ENCODE measurements at places on chromosomes 13 and 19.
A peak's percentile ranks its signal among the peaks of the same experiment; 100 is the strongest.

DNA sequence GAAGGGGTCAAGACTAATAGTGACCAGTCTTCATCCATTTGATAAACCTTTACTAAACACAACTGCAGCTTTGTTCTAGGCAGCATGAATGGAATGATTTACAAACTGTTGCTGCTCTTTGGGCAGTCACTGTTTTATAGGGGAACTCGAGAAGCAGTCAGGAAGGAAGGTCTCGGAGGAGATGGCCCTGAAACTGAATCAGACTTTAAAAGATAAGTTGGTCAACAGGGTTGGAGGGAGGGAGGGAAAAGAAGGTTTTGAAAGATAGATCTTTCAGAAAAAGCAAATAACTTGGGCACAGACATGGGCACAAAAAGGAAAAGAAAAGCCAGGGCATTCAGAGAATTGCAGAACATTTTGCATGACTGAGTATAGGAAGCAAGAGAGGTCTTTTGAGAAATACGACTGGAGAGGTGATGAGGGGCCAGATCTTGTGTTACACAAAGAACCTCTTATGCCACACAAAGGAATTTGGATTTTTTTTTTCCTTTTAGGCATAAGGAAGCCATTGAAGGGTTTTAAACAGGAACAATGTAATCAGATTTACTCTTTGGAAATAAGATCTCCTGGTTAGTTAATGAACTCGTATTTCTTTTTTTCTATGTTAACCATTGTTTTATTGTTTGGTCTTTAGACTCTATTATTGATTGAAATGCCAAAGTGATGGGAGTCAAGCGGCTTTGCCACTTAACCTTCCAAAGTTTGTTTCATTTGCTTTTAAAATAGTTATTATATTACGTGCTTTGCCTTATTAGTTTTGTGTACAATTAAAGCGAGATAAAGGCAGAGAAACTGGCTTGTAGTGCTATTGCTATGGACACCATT is 37.5 kb upstream of the SACS start:
- peaks cover 3% of the 10 kb centered on the region for H3K4me1 ChIP-seq
- H3K36me3 ChIP-seq, result no peaks in the 10 kb centered on the region
- DNase-seq, result no peak
- H3K27me3 ChIP-seq, result no peaks in the 10 kb centered on the region
- H3K4me3 ChIP-seq, result no peak overlapping the region

- H3K27ac ChIP-seq, result no peak overlapping the region
- no peaks in the 10 kb centered on the region for H3K27me3 ChIP-seq
- H3K4me1 ChIP-seq, result no peaks in the 10 kb centered on the region
- H3K4me3 ChIP-seq, result no peak overlapping the region
- DNase-seq, result no peak
These were observed 1180.1 kb upstream of the ATXN8OS start for GRCh38 chr13:68927387-68928026.

DNA sequence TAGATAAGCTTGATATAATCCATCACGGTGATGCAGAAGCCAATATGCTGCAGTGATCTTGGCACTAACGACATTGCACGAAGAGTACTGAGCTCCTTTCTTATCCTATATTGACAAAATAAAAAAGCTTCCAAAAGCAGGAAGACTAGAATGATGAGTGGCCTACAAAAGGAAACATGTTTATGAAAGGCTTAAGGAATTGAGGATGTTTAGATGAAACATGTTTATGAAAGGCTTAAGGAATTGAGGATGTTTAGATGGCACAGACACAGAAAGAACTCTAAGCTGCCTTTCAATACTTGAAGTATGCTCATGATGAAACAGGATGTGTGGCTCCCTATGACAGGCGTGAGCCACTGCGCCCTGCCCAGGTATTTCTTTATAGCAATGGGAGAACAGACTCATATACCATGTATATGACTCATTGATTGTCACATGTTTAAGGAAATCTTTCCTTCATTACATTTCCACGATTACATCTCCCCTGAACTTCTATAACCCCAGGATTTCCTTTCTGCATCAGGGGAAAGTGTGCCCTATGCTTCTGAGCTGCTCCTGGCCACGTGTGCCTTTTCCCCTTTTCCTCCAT is 690.8 kb upstream of the ARGLU1 start:
- H3K4me1 ChIP-seq, result no peaks in the 10 kb centered on the region
- no peaks in the 10 kb centered on the region for H3K27me3 ChIP-seq
- H3K4me3 ChIP-seq, result no peak overlapping the region

- H3K27ac ChIP-seq, result no peak overlapping the region
- no peak overlapping the region for H3K4me3 ChIP-seq
- no peaks in the 10 kb centered on the region for H3K27me3 ChIP-seq
- H3K4me1 ChIP-seq, result no peaks in the 10 kb centered on the region
- no peaks in the 10 kb centered on the region for H3K36me3 ChIP-seq
These were observed 3.0 kb upstream of the SLC6A16 start for GRCh38 chr19:49327878-49328544.

DNA sequence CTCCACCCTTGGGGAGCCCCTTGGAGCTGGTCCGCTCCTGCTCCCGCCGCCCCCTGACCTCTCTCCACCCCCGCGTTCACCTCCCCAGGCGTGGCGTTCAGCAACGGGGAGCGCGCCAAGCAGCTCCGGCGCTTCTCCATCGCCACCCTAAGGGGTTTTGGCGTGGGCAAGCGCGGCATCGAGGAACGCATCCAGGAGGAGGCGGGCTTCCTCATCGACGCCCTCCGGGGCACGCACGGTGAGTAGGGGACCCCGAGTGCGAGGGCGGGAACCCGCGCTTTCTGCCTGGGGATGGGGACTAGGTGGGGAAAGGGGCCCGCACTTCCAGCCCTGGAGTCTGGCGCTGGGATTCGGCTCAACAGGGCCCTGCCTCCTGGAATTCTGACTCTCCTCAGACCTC is 1.7 kb downstream of the CYP2A13 start:
- no peak overlapping the region for H3K27ac ChIP-seq
- no peaks in the 10 kb centered on the region for H3K4me1 ChIP-seq
- no peak for DNase-seq
- no peaks in the 10 kb centered on the region for H3K36me3 ChIP-seq
- no peak overlapping the region for H3K4me3 ChIP-seq
- H3K27me3 ChIP-seq, result peaks cover 3% of the 10 kb centered on the region

- H3K27ac ChIP-seq, result no peak overlapping the region
- no peaks in the 10 kb centered on the region for H3K27me3 ChIP-seq
- H3K36me3 ChIP-seq, result no peaks in the 10 kb centered on the region
- DNase-seq, result peak; percentile 74
- no peak overlapping the region for H3K4me3 ChIP-seq
These were observed 17.6 kb downstream of the LIG1 start for GRCh38 chr19:48152551-48152950.

DNA sequence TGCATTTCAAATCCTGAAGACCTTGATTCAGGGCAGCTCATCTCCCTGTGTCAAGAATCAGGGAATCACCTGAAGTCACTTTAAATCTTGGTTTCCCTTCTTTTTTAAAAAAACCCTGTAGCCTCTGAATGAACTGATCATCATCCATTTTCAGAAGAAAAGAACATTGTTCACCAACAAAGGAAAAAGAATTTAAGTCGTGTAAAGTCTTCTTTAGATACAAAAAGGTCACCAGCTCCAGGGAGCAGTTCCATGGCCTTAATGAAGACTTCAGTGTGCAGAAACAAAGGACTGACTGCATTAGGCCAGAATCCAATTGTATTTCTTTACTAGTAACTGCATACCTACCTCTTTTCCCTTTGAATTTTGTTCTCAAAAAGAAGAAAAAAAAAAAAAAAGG is 245.0 kb downstream of the ABCC4 start:
- H3K4me1 ChIP-seq, result no peaks in the 10 kb centered on the region
- no peaks in the 10 kb centered on the region for H3K36me3 ChIP-seq
- DNase-seq, result no peak
- no peak overlapping the region for H3K4me3 ChIP-seq
- H3K27ac ChIP-seq, result no peak overlapping the region

GRCh38 chr19:16467581-16467980 is 4.2 kb downstream of the EPS15L1 start:
- DNase-seq, result no peak
- no peak overlapping the region for H3K4me3 ChIP-seq
- no peak overlapping the region for H3K27ac ChIP-seq
- no peaks in the 10 kb centered on the region for H3K27me3 ChIP-seq

DNA sequence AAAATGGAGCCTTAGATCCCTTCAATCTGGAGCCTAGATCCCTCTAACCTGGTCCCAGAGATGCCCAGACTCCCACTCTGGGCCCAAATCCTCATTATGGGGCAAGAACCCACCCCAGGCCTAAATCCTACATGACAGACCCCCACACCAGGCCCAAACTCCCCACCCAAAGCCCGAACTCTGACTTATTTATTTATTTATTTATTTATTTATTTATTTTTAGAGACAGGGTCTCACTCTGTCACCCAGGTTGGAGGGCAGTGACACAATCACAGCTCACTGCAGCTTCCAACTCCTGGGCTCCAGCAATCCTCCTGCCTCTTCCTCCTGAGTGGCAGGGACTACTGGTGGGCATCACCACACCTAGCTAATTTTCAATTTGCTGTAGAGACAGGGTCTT is 12.0 kb downstream of the FBN3 start:
- no peaks in the 10 kb centered on the region for H3K36me3 ChIP-seq
- no peak overlapping the region for H3K27ac ChIP-seq
- H3K4me3 ChIP-seq, result no peak overlapping the region
- no peak for DNase-seq
- H3K27me3 ChIP-seq, result no peaks in the 10 kb centered on the region

DNA sequence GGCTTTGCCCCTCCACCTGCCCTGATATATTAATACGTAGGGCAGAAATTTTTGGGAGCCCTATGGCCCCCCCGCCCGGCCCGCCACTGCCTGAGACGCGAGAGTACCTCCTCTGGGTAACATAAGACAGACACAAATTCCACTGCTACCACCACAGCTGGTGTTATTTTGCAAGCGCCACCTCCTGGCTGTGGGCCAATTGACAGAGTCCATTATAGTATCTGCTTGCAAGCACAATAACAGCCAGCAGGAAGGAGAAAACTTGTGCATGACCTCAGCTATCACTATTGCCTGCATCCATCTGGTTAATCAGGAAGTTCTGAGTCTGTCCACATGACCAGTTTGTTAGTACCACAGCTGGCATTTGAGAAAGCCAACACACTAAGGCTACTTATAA is 25.3 kb upstream of the OR10H2 start:
- H3K4me3 ChIP-seq, result no peak overlapping the region
- peaks cover 4% of the 10 kb centered on the region for H3K4me1 ChIP-seq
- DNase-seq, result peak; percentile 84
- H3K27me3 ChIP-seq, result no peaks in the 10 kb centered on the region
- H3K36me3 ChIP-seq, result no peaks in the 10 kb centered on the region
- no peak overlapping the region for H3K27ac ChIP-seq

DNA sequence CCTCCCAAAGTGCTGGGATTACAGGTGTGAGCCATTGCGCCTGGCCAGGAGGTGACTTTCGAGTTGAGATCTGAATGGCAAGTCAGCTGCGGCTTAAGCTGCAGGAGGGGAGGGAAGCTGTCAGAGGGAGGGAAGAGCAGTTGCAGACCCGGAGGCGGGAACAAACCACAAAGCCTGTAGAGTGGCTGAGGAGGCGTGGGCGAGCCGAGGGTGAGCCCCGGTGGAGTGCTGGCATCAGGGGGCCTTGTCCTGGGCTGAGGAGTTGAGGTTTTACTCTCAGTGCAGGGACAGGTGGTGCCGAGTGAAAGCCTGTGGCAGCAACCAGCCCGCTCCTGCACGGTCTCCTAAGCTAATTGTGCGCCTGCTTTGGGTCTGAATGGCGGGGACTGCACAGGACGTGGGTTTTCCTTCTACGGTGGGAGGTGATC is 24.2 kb downstream of the PPP1R37 start:
- H3K4me1 ChIP-seq, result no peaks in the 10 kb centered on the region
- H3K4me3 ChIP-seq, result no peak overlapping the region
- peak; percentile 14 for DNase-seq
- H3K36me3 ChIP-seq, result no peaks in the 10 kb centered on the region
- H3K27ac ChIP-seq, result no peak overlapping the region

GRCh38 chr13:101382701-101383100 is 33.6 kb downstream of the NALCN start:
- no peaks in the 10 kb centered on the region for H3K27me3 ChIP-seq
- H3K4me1 ChIP-seq, result no peaks in the 10 kb centered on the region
- no peak overlapping the region for H3K4me3 ChIP-seq
- H3K27ac ChIP-seq, result no peak overlapping the region
- no peak for DNase-seq

DNA sequence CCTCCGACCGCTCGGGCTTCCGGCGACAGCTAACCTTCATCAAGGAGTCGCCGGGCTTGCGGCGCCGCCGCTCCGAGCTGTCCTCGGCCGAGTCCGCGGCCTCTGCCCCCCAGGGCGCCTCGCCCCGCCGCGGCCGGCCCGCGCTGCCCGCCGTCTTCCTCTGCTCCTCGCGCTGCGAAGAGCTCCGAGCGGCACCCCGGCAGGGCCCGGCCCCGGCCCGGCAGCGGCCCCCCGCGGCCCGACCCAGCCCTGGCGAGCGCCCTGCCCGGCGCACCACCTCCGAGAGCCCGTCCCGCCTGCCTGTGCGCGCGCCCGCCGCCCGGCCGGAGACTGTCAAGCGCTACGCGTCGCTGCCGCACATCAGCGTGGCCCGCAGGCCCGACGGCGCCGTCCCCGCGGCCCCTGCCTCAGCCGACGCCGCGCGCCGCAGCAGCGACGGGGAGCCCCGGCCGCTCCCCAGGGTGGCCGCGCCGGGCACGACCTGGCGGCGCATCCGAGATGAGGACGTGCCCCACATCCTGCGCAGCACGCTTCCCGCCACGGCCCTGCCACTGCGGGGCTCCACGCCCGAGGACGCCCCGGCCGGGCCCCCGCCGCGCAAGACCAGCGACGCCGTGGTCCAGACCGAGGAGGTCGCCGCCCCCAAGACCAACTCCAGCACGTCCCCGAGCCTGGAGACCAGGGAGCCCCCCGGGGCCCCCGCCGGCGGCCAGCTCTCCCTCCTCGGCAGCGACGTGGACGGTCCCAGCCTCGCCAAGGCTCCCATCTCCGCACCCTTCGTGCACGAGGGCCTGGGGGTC is 9.6 kb downstream of the C19orf25 start:
- no peaks in the 10 kb centered on the region for H3K36me3 ChIP-seq
- H3K27ac ChIP-seq, result no peak overlapping the region
- H3K4me1 ChIP-seq, result peaks cover 4% of the 10 kb centered on the region
- peaks cover 23% of the 10 kb centered on the region for H3K27me3 ChIP-seq
- no peak overlapping the region for H3K4me3 ChIP-seq

GRCh38 chr19:39677961-39678889 is 22.5 kb downstream of the LGALS16 start:
- peaks cover 4% of the 10 kb centered on the region for H3K4me1 ChIP-seq
- H3K27ac ChIP-seq, result no peak overlapping the region
- no peaks in the 10 kb centered on the region for H3K27me3 ChIP-seq
- H3K36me3 ChIP-seq, result no peaks in the 10 kb centered on the region

DNA sequence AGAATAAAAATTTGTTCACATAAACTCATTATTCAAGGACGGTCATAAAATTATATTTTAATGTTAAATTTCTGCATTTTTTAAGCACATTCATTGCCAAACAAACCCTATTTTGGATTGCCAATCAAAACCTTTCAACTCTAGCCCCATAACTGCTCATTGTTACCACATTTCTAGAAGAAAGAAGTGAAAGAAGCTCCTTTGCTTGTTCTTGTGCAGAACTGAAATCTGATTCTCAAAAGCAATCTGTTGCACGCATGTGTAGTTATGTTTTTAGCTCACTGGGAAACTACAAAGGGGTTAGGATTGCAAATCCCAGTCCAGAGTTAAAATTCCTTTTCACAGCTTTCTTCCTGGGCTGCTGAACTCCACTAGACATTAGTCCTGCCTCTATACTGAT is 109.5 kb upstream of the MIR17HG start:
- no peak for DNase-seq
- H3K27me3 ChIP-seq, result no peaks in the 10 kb centered on the region
- H3K36me3 ChIP-seq, result no peaks in the 10 kb centered on the region
- no peak overlapping the region for H3K4me3 ChIP-seq
- no peak overlapping the region for H3K27ac ChIP-seq

- no peaks in the 10 kb centered on the region for H3K27me3 ChIP-seq
- H3K4me3 ChIP-seq, result no peak overlapping the region
- H3K27ac ChIP-seq, result peak overlapping the region; percentile 93
- H3K4me1 ChIP-seq, result peaks cover 12% of the 10 kb centered on the region
These were observed 822 bp upstream of the ZBTB7A start for GRCh38 chr19:4067396-4068046.

Measured in kidney (tissue), 22 donors.